SK-N-MC (cell line): ENCODE measurements at places on chromosomes 1 and 21.

DNA sequence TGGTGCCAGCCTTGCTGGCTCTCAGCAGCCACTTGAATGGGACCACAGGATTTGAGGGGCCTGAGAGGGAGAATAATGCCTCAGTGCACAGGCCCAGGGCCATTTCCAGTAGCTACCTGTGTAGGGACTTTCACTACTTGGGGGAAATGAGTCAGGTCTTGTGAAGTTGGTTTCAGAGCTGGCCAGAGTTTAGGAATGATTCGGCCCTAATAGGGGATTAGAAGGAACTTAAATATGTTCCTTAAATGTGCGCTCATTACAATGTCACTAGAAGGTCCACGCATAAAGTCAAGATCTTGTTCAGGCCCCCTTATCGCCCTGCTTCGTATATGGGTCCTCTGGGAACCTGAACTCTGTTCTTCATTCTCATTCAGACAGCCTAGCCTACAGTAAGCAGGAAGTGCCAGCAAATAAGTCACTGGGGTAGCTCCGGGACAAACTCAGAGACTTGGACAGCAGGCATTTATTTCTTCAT is 5.6 kb upstream of the AKR1A1 start:
- no peak for DNase-seq

DNA sequence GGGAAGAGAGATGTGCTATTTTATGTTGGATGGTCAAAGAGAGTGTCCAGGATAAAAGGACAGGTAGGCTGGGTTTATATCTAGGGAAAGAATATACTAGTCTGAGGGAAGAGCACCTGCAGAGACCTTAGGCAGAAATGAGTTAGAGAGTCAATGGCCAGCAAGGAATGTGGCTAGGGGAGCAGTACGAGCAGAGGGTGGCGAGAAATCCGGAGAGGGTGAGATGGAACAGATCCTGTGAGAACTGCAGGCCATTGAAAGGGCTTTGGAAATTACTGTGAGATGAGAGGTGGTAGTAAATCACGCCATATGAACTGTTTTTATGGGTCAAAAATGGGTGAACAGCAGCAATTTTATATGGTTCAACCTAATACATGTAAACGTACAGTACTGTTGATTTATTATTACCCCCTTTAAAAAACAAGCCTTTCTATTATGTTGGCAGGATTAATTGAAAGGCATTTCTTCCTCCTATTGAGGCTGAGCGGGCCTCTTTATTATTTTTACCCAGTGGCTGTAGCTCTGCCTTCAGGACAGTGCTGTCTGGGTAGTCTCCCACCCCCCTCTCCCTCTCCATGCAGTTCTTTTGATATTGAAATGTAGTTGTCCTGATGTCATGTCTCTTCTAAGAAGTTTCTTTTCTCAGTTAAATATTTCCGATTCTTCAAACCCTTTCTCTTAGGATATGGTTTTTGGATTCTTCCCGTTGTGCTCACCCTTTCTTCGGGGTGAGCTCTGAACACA is 75.2 kb upstream of the CD1D start:
- no peak for DNase-seq

DNA sequence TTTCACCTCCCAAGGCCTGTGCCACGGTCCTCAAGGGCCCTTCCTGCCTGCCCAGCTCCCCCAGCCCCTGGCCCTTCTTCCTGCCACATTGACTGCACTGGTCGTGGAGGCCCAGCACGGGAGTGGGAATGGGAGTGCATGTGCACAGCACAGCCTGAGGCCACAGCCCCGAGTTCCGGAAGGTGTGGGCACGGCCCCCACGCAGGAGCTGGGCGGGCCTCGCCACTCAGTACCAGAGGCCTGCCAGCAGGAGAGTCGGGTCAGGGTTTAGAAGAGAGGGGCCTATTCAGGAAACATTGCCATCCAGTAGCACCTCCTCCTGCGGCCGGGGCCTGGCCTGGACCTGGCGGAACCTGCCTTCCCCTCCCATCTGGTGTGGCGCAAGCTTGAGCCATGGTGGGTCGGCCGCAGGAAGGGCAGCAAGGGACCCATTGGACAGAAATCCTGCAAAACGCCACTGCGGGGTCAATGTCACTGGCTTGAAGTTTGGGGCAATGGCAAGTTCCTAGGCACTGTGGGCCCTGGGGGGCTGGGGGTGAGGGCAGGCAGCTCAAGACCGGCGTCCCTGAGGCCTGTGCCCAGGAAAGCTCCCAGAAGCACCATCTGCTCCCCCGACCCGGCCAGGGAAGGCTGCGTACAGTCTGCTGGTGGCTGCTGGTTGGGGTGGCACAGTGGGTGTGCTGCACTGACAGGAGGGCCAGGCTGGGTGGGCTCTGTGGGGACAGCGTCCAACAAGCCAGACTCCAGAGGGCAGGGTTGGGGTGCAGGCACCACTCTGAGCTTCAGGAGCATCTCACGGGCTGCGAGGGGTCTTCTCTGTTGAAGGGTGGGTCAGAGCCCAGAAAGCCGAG is 1.8 kb upstream of the TMEM52 start:
- DNase-seq, result no peak

- no peak for DNase-seq
Measured at GRCh38 chr1:11295905-11296304, 22.9 kb downstream of the UBIAD1 start.

DNA sequence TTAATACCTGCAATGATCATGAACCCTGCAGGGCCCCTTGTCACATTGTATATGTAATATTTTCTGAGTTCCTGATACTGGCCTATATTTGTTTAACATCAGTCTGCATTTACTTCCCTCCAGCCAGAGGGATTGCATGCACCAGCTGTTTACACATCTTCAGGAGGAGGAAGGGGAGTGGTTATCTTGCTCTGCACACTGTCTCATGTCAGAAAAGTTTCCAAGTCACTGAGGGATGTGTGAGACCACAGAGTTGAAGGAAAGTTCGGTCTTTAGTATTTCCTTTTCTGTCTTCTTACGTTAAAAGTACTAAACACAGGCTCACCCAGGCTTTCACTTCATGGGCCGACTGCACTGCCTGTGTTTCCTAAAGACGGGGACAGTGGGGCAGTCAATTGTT is 574.1 kb downstream of the LMO4 start:
- DNase-seq, result no peak

DNA sequence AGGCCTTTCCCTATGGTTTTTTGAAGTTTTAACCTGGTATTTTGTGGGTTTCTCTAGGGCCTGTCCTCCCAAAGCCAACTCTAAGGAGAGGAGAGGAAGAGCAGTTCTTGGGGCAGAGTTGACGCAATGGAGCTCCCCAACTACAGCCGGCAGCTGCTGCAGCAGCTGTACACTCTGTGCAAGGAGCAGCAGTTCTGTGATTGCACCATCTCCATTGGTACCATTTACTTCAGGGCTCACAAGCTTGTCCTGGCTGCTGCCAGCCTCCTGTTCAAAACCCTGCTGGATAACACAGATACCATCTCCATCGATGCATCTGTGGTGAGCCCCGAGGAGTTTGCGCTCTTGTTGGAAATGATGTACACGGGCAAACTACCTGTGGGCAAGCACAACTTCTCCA is 38.2 kb downstream of the ZBTB40 start:
- no peak for DNase-seq

- no peak for DNase-seq
Measured at GRCh38 chr1:35850716-35851115, 32.3 kb upstream of the AGO1 start.

DNA sequence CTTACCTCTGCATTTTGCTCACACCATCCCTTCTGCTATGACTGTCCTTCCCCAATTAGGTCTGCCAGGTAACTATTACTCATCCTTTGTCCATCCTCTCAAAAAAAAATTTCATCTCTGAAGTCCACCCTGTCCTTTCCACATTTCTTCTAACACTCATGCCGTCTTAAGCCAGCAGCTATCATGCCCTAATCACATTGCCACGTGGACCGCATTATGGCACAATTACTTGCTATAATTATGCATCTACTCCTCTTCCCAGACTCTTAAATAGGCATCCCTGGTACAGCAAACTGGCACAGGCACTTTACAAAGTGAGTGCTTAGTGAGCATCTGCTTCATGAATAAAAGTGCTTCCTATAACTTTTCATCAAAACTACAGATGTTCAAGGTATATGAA is 295.4 kb upstream of the ESRRG start:
- DNase-seq, result no peak

DNA sequence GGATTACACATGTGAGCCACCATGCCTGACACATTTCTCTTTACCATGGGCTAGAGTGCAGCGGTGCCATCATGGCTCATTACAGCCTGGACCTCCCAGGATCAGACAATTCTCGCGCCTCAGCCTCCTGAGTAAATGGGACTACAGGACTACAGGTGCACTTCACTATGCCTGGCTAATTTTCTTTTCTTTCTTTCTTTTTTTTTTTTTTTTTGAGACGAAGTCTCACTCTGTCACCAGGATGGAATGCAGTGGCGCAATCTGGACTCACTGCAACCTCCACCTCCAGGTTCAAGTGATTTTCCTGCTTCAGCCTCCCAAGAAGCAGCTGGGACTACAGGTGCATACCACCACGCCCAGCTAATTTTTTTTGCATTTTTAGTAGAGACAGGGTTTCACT is 14.8 kb upstream of the KIF1B start:
- DNase-seq, result no peak

GRCh38 chr1:234965111-234965510 is 163.5 kb downstream of the TOMM20 start:
- DNase-seq, result no peak

DNA sequence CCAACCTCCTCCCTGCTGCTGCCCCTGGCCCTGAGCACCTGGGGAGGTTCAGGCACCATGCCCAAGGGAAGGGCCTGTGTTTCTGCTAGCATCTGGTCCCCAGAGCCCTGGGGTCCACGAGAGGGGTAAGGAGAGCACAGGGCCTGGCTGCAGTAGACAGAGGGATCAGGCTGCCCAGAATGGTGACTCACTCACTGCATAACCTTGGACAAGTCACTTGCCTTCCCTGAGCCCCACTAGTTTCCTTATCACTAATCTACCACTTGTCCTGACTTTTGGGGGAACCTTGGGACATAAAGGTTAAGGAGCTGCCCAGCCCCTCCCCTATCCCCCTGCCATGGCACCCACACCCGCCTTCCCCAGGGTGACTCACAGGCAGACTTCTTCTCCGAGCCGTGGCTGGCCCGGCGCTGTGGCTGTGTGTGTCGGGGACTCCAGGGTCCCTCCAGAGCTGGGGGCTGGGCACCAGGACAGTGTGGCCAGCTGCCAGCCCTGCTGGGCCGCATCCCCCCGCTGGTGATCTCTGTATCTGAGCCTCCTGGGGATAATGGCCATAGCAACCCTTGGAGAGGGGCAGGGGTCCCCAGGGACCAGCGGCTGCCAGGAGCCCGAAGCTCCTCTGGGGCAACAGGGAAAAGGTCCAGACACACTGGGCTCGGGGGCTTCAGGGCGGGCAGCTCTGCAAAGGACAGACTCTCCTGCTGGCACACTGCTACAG is 4.0 kb downstream of the ARHGEF19 start:
- no peak for DNase-seq

DNA sequence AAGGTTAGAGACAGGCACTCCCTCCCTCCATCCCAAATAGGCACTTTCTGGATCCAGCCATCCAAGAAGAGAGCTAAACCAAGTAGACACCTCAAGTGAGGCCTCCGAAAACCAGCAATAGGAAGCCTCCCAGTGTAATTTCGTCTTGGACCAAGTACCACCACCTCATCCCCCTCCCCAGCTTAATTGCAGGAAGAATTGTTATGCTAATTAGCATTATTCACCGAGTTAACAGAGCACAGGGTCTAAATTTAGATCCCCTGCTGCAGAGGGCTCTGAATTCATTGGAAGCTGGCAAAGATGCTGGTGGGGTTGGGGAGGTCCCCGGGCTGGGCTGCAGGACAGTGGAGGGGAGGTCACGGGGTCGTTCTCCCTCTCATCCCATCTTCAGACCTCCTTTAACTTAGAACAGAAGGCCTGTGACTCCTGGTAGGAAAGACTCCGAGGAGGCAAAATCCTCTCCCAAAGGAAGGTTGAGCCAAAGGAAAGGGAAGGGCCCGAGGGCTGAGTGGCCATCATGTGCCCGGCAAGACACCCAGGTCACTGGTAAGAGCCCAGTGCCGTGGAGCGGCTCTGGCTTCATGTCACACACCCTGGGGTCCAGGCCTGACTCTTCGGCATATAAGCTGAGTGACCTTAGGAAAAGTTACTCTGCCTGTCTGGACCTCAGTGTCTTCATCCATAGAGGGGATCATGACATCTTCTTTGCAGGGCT is 209.2 kb upstream of the GRIK3 start:
- DNase-seq, result no peak

GRCh38 chr1:220380885-220381284 is 108.6 kb upstream of the RAB3GAP2 start:
- DNase-seq, result no peak

- DNase-seq, result no peak
Measured at GRCh38 chr1:241423541-241424479, 66.8 kb upstream of the RGS7 start.

GRCh38 chr1:74703386-74704182 is 29.3 kb downstream of the CRYZ start:
- DNase-seq, result no peak

- no peak for DNase-seq
Measured at GRCh38 chr1:241640867-241641622, 876 bp upstream of the CHML start.

DNA sequence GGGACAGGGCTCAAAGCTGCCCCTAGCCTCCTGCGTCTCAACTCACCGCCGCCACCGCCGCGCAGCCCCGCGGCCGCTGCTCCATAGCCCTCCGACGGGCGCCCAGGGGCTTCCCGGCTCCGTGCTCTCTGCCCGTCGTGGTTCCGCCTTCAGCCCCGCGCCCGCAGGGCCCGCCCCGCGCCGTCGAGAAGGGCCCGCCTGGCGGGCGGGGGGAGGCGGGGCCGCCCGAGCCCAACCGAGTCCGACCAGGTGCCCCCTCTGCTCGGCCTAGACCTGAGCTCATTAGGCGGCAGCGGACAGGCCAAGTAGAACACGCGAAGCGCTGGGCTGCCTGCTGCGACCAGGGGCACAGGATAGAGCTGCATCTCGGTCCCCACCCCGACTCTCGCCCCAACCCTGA is at the start of gene TNFRSF25:
TSS of gene TNFRSF25 (minus strand) at position 151 of the 400 bp plus-strand sequence. CDS start at position 85, 66 bp downstream.
- DNase-seq, result no peak

GRCh38 chr1:57473448-57473847 is 49.6 kb upstream of the DAB1 start:
- no peak for DNase-seq

GRCh38 chr1:14506471-14507255 is 91.8 kb upstream of the KAZN start:
- DNase-seq, result no peak

- no peak for DNase-seq
Measured at GRCh38 chr1:33713058-33713877, 150.6 kb upstream of the HMGB4 start.

- DNase-seq, result no peak
Measured at GRCh38 chr1:151336556-151336955, 9.3 kb upstream of the PI4KB start.
